Smooth muscle cell of bladder (primary cell): ENCODE measurements at places on chromosomes 16 and 17. TPM values are rescaled to one million over a fixed set of nuclear protein-coding genes. Genes with fewer than 3 reads are reported as not detected.

Gene OTOP3
- not detected in 2 replicates for total RNA-seq

Gene CAVIN1
- total RNA-seq: 422 and 452 TPM in 2 replicates

Gene NAGS
- 0.55 and 0.71 TPM in 2 replicates for total RNA-seq

Gene KRT9
- not detected in 2 replicates for total RNA-seq

Gene CES4A
- total RNA-seq: 2.3 and 2.8 TPM in 2 replicates

Gene CDRT15
- not detected in 2 replicates for total RNA-seq

Gene ATP2A1
- total RNA-seq: 0.28 and 0.46 TPM in 2 replicates

Gene TNFSF13
- total RNA-seq: 0.71 and 0.74 TPM in 2 replicates

Gene DRC3
- total RNA-seq: 0.55 and 0.71 TPM in 2 replicates

Gene C16orf82
- total RNA-seq: not detected in 2 replicates

Gene CBFB
- 43.9 and 84.4 TPM in 2 replicates for total RNA-seq

Gene RAB11FIP4
- total RNA-seq: 0.28 and 0.74 TPM in 2 replicates

Gene CLEC18B
- total RNA-seq: 0.14 and 0.55 TPM in 2 replicates

Gene CD300LB
- total RNA-seq: not detected in 2 replicates

Gene SYNGR3
- total RNA-seq: 2.4 and 3.3 TPM in 2 replicates

Gene ODAD4
- 0.74 and 1.1 TPM in 2 replicates for total RNA-seq

Gene HASPIN
- 0.71 and 0.83 TPM in 2 replicates for total RNA-seq

Gene TEN1
- total RNA-seq: 14.1 and 15.5 TPM in 2 replicates

Gene C16orf86
- 5.7 and 6.0 TPM in 2 replicates for total RNA-seq

Gene MYL11
- total RNA-seq: not detected in 2 replicates

Gene CACNA1H
- 1.3 and 1.4 TPM in 2 replicates for total RNA-seq

Gene TEKT5
- 0.09 and 0.14 TPM in 2 replicates for total RNA-seq

Gene ZNF771
- 9.8 and 10.5 TPM in 2 replicates for total RNA-seq

Gene HYDIN
- total RNA-seq: 0.65 and 1.00 TPM in 2 replicates

Gene MT1F
- total RNA-seq: 0.09 and 1.8 TPM in 2 replicates

Gene GAS2L2
- under 0.01 and 0.09 TPM in 2 replicates for total RNA-seq

Gene PHOSPHO1
- total RNA-seq: 0.46 and 0.71 TPM in 2 replicates

Gene MYH3
- 0.43 and 1.1 TPM in 2 replicates for total RNA-seq

Gene TTYH2
- total RNA-seq: 2.4 and 2.9 TPM in 2 replicates

Gene CLDN6
- total RNA-seq: not detected in 2 replicates

Gene ALOX15
- total RNA-seq: not detected in 2 replicates
